ENCODE measurements at places on chromosomes 7 and 10. TPM values are rescaled to one million over a fixed set of nuclear protein-coding genes. Genes with fewer than 3 reads are reported as not detected.

DNA sequence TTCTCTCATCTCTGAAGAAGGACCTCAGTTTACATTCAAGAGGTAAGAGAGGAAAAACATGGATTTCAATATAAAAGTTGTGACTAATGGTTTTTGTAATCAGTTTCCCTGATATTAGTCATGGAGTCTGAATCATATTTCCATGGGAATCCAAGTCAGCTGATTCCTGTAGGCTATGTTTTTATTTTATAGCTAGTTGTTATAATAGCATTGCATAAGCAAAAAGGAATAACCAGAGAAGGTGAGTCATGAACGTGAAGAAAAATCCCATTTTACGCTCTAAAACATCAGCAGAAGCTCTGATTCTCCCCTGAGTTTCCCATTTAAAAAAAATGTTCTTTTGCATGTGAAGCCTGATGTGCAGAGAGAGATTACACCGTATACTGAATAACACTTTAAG is 299.3 kb downstream of the SFMBT2 start:
- DNase-seq = no peak

GRCh38 chr10:86712317-86712707 is 44.0 kb downstream of the LDB3 start:
- DNase-seq = peak; percentile 58

GRCh38 chr10:48729222-48729621 is 44.5 kb downstream of the WDFY4 start:
- no peak for DNase-seq

GRCh38 chr7:39249635-39250152 is 272.0 kb downstream of the POU6F2 start:
- DNase-seq = no peak

The GNGT1 gene
- total RNA-seq = 0.65 TPM

DNA sequence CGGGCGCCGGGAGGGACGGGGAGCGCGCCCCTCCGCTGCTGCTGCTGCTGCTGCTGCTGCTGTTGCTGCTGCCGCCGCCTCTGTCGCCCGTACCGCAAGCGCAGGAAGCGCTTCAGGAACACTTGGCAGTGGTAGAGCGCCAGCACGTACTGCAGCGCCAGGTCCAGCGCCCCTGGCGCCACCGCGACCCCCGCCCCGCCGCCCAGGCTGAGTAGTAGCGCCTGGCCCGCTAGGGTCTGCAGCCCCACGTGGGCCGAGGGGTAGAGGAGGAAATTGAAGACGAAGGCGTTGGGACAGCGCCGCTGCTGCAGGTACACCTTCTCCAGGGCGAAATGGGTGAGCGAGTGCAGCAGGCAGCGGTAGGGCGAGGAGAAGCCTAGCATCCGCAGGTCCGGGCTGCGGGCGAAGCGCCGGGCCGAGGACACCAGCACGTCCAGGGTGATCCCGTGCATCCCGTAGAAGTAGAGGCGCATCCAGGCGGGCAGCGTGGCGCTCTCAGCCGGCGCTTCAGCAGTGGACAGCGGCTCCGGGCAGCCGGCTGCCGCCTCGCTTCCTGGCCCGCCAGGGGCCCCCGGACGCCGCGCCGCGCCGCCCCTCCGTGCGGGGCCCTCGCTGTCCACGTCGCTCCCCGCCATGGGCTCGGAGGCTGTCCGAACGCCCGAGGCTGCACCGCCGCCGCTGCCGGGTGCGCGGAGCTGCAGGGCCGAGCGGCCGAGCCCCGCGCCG is at the start of gene TMEM229A:
Gene TMEM229A, minus strand, starts transcription at position 699 of the 726 bp plus-strand sequence. Its CDS starts 64 bp downstream, at position 635.
- no peak for DNase-seq

DNA sequence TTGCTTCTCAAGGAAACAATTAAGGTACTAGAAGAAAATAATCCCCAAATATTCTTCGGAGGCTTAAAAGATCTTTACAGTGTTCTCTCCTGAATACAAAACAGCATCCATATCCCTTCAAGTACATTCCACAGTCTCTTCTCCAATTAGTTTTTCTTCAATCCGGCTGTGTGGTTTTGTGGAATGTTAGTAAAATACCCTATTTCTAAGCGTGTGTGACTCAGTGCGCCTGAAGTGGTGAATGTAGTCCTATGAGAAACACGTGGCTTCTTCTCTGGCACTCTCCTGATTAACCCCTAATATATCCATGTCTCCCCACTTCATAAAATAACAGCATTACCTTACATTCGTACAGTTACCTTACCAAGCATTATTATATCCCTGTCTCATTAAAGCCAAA is 570.2 kb downstream of the ARL4A start:
- no peak for DNase-seq

DNA sequence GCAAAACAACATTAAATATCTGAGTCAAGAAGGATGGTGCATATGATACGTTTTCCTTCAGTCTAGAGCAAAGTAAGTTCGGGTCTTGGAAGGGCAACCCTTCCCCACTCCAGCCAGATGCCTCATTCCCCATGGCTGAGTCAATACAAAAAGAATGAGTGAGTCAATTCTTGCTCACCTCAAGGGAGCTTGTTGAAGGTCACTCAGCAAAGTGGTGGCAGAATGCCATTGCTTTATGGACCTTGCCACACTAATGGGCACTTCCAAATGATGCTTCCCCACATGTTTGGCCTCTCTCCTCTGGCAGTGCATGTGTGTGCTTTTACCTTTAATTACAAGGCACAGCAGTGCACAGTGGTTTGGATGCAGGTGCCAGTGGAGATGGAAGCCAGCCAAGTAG is 296.5 kb downstream of the SORCS3 start:
- DNase-seq = no peak

DNA sequence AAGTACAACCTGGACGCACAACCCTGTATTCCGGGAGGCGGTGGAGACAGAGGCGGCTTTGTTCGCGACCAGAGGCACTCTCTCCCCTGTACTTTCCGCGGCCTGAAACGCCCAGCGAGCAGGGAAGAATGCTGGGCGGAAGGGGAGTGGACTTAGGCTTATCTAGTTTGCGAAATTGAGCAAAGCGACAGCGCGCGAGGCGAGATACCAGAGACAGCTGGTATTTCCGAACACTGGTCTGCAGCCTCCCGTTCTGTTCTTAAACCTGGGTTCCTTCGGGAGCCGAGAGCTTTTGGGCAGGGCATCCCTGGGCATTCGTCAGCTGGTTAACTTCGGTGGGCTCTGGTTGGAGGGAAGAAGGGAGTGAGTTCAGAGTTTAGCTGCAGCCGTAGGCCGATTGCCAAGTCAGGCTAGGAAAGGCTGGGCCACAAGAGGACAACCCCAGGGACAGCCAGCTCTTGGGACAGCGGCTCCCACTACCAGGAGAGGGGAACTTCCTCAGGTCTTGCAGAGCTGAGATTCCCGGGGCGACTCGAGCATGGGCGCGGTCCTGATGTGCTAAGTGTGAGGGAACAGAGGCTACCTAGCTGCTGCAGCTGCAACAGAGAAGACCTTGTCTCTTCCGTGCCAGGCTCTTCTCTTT is 3.9 kb downstream of the HMX3 start:
- peak; percentile 27 for DNase-seq

GRCh38 chr10:78576276-78576675 is 492.5 kb upstream of the ZMIZ1 start:
- DNase-seq = no peak
